ENCODE measurements at places on chromosomes 2 and 18.

DNA sequence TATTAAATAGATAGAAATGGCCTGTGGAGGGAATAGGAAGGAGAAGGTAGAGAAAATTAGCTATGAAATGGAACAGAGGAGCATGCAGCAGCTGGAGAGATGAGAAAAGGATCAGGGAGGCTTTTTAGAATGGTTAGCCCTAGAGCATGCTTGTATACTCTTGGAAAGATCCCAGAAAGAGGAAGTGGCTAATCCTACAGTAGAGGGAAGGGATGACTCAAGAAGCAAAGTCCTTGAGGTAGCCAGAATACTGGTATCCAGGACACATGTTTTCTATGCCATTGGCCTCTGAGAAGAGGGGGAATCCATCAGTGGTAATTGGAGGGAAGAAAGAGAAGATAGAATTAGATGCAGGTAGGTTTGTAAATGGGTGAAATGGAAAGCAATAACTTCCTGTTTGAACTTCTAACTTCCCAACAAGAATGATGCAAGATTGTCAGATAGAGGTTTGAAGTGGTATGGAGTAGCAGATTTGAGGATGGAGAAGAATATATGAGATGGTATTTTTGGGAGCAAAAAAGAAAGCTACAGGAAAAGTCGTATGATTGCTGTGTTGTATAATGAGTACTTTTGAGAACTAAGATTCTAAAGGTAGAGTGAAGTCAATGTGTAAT, 17.1 kb upstream of the OSBPL6 start:
- DNase-seq = peak; percentile 28

GRCh38 chr18:58535340-58536201, 93.3 kb downstream of the ALPK2 start:
- no peak for DNase-seq

DNA sequence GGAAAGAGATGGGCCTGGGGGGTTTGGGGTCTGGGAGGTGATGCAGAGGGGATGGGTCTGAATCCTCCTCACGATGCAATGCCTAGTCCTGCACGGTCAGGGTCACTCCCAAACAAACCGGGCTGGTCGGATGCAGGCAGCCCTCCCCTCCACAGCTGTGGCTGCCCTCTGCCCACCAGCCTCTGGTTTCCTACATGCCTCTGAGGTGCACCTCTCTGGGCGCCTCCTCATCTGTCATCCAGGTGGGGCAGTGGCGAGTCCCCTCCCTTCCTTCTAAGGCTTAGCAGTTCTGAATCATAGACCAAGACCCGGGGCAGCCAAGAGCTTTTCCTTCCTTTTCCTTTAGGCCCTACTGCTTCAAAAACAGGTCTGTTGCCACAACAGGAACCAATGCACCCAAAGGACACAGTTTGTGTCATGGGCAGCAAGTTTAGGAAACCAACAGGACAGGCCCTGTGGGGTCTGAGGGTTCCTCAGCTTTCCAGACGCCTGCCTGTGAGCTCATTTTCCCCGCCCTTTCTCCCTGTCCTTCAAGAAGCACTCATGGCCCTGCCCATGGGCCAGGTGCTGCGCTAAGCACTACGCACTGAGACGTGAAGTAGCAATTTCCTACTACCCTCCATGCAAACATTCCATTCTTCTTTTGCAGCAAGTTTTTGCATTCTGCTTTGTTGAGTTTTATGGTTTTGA, 6.5 kb upstream of the MAL start:
- DNase-seq = no peak

DNA sequence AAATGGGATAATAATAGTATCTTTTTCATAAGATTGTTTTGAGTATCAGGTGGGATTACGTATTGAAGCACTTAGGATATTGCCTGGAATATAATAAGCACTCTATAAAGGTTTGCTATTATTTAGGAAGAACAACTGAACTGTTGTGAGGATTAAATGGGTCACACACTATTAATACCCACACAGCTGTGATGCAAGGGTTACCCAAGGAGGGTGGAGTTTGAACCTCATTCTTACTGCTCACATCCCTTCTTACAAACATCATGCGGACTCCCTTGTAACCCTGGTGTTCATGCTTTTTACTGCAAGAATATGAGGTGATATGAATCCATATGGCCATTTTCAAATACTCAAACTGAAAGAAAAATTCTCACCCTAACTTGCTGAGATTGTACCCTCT, 113.5 kb downstream of the KCTD1 start:
- DNase-seq = no peak

DNA sequence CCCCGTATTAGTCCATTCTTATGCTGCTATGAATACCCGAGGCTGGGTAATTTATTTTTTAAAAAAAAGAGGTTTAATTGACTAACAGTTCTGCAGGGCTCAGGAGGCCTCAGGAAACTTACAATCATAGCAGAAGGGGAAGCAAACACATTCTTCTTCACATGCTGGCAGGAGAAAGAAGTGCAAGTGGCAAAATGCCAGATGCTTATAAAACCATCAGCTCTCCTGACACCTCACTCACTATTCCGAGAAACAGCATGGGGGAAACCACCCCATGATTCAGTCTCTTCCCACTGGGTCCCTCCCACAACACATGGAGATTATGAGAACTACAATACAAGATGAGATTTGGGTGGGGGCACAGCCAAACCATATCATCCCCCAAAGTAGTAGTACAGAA, 2148.5 kb upstream of the PIK3C3 start:
- no peak for DNase-seq

- no peak for DNase-seq
Observed at GRCh38 chr2:125408874-125409538, 1247.0 kb upstream of the GYPC start.

GRCh38 chr2:66322506-66323260, 112.2 kb upstream of the MEIS1 start:
- no peak for DNase-seq

Data from AG08396 (cell line).